ENCODE measurements at places on chromosomes 1 and 21.

GRCh38 chr1:171826973-171827372 lies 14.3 kb upstream of the DNM3 start:
- no peak for DNase-seq

GRCh38 chr1:151820940-151821339 lies 10.7 kb downstream of the RORC start:
- DNase-seq = peak; percentile 91

DNA sequence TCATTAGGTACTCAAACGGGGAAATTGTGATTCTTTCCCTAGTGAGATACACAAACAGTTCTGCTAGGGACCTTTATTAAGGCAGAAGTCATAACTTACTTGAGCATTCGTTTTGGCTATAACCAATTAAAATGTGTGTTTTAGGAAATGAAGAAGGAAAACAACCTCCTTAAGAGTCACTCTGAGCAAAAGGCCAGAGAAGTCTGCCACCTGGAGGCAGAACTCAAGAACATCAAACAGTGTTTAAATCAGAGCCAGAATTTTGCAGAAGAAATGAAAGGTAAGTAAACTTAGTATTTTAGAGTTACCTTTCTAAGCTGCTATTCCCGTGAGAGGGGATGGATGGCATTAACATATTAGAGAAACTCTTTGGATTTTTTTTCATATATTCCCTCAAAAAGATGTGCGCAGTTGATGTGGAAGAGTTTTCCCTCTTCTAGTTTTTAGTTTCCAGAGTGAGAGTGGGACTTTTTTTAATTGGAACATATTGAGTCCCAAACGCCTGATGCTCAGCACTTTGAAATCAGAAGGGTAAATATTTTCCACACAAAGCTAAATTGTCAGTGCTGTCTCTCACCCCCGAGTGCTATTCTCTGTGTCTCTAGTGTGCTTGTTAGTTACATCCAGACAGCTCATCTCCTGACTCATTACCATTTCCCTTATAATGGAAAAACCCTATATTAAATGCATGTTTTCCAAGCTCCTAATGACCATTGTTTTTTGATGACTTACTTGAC lies 34.9 kb downstream of the CENPF start:
- DNase-seq = no peak

- no peak for DNase-seq
Measured at GRCh38 chr1:38125016-38125415, 78.4 kb upstream of the POU3F1 start.

GRCh38 chr1:162573136-162573535 lies 11.6 kb downstream of the UAP1 start:
- no peak for DNase-seq

DNA sequence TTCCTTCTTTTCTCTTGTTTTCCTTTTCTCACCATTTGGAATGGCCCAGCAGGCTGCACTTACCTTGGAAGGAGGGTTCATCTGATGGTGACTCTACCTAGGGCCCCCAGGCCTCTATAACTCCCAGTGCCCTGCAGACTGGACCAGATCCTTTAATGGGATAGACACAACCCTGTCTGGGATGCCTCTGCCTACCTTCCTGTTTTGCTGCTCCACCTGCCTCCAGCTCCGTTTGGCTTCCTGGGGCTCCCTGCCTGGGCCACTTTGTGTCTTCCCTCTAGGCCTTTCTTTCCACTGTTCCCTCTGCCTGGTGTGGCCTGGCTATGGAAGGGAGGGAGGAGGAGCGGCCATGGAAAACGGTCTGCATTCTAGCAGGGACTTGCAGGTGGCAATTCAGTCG lies 7.5 kb downstream of the PCSK9 start:
- DNase-seq = no peak

GRCh38 chr1:29259802-29260441 lies 23.6 kb downstream of the PTPRU start:
- DNase-seq = no peak

DNA sequence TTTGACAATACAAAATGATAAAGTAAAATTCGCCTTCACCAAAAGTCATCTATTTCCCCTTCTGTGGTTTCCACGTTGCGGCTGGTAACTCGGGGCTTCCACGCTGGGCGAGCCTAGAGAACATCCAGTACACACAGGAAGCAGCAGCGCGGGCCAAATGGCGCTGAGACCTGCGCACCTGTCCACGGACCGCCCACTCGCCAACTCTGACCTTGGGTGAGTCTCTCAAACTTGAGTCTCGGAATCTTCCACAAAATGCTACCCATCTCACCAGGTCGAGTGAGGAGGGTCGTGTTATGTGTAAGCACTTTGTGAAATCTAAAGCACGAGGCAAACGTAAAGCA lies 820 bp upstream of the TTF2 start:
- no peak for DNase-seq

DNA sequence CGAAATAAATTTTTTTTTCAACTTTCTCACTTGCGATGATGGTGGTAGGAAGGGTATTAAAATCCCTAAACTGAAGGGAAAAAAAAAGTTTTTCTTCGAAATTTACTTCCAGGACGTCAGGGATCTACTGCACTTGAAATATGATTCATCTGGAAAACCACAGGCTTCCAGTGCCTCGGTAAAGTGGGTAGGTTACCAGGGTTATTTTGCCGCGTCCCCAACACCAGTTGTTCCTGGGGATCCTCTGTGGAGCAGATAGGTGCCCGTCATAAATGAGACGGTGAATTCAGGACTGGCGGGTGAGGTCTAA lies 773 bp downstream of the RABIF start:
- DNase-seq = no peak

GRCh38 chr1:224623310-224623714 lies 7.2 kb downstream of the CNIH3 start:
- no peak for DNase-seq

DNA sequence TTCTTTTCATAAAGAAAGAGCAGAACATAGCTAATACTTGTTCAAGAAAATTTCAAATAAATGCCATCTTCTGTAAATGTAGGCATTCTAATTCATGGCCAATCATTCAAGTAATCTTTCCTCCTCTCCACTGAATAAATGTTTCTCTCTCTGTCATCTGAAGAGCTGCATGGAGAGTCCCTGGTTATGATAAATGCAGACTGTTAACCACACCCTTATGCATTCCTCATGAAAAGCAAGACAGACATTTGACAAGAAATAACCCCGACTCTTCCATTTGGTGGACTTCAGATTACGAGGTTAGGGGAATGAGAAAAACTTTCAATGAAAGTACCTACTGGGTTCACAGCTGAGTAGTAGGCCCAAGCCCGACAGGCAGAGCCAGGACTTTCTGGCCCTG lies 44.7 kb upstream of the SLC19A2 start:
- no peak for DNase-seq

- DNase-seq = no peak
Measured at GRCh38 chr21:38888991-38889561, 83.3 kb downstream of the ETS2 start.

- no peak for DNase-seq
Measured at GRCh38 chr1:110610084-110610483, 3.9 kb upstream of the KCNA2 start.

DNA sequence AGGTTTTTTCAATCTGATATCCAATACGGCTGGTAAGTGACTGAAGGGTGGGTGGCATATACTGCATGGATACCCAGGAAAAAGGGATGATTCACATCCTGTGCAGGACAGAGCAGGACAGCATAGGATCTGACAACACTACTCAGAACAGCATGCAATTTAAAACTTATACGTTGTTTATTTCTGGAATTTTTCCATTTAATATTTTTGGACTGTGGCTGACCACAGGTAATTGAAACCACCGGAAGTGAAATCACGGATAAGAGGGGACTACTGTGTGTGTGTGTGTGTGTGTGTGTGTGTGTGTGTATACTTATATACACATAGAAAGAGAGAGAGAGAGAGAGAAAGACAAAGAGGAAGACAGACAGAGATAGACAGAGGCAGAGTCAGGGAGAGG lies 23.0 kb downstream of the ERICH3 start:
- DNase-seq = no peak

- peak; percentile 22 for DNase-seq
Measured at GRCh38 chr1:63774617-63775417, 1.0 kb downstream of the ROR1 start.

GRCh38 chr1:54152696-54153095 lies at the start of gene CDCP2:
TSS of gene CDCP2 (minus strand) at chr1:54153000. CDS start at chr1:54152922, 78 bp downstream.
- no peak for DNase-seq

DNA sequence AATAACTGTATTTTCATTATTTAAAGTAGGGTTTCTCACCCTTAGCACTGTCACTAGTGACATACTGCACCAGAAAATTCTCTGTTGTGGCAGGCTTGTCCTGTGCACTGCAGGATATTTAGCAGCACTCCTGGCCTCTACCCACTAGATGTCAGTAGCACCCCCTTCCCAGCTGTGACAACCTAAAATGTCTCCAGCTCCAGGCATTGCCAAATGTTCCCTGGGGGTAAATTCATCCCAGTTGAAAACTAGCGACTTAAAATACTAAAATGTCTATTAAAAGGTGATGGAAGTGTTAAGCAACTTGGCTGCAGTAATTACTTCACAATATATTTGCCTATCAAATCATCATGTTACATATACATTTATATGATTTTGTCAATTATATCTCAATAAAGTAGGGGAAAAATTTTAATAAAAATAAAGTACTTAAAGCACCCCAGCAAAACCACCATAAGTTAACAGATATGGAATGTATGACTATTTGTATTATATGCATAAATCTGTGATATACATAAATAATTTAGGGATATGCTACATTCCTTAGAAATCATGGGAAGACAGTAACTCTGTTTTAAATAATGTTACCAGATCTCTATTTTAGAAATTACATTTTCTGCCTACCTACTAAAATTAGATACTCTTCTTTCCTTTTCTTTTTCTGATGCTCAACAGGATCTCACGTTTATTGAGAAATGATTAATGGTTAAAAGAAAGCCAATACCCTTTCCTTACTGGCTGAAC lies 74.6 kb downstream of the ARID4B start:
- DNase-seq = peak; percentile 59

DNA sequence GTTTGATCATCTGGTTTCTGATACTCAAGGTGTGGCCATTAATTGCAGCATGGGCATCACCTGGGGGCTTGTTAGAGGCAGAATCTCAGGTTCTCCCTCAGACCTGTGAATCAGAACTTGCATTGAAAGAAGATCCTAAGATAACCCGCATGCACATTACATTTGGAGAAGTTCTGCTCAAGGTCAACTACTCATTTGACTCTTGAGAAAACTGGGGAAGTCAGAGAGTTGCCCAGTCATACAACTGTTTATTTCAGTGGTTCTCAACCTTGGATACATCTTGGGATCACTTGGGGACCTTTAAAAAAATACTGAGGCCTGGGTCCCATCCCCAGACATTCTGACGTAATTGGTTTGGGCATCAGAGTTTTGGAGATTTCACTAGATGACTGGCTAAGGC lies 30.5 kb downstream of the CAMTA1 start:
- DNase-seq = no peak

DNA sequence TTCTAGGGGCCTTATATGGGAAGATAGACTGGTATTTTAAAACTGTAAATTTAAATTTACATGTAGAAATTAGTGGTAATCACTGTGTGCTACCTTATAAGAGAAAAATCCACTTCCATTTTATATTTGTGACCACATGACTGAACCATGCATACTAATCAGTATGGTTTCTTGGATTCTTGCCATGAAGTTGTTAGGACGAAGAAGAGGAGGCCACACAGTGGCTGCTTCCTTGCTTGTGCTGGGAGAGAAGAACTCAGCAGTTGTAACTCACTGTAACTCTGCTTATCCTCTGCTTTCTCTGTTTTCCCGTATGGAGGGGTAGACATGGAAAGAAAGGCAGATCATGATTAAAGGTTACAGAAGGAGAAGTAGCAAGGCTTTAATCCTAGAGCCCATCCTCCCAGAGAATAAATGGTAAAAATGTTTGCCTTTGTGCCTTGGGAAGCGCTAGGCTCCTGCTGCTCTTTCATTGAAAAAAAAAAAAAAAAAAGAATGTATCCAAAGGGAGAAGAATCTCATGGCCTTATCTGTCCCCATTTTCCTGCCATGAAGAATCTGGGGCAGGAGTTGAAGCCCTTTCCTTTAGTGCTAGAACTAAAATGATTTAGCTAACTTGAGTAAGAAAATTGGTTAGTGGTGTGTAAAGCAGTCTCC lies 32.4 kb downstream of the KCTD3 start:
- no peak for DNase-seq

- DNase-seq = no peak
Measured at GRCh38 chr1:31548534-31548906, 27.8 kb upstream of the TINAGL1 start.

GRCh38 chr1:179883745-179884138 lies 1.7 kb downstream of the TOR1AIP1 start:
- DNase-seq = no peak

- no peak for DNase-seq
Measured at GRCh38 chr1:64975740-64976139, 9.4 kb upstream of the JAK1 start.

DNA sequence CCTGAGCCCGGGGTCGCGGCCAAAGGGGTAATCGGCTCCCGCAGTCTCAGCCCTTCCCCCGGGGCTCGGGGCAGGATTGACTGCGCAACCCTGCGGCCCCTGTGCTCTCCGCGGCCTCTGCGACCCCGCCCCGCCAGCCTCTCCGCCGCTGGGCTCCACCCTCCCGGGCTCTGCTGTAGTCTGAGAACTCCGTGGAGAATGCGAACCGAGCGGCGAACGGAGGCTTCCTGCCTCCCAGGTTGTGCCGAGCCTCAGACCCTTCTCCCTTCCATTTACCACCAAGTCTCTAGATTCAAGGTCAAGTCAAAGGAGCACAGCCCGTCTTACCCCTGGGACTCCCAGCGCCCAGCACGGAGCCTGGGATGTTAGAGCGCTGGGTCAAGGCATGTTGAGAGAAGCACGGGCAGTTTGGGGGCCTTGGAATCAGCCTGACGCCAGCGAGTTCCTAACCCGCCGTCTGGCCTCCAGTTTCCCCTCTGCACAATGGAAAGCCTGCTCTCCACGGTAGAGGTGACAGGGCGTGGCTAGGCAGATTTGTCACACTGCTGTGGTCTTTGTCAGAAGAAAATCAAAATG lies 3.0 kb downstream of the ATP2B4 start:
- DNase-seq = no peak

DNA sequence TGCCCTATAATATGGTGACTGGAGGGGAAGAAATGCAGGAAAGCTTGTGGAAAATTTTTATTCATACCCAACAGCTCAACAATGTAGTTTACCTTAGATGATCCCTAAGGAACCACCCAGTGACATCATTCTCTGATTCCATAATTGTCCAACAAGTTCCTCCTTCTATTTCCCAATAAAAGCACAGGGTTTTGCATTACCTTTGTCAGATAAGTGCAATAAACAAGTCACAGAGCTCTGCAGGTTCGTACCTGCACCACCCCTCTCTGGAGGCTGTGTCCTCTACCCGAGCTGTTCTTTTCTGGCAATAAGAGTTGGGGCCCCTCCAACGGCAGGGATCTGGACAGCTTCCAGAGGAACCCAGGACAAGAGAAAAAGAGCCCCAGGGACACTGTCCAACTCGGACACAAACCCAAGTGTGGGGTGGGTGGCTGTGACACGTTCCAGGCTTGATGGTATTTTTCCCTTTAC lies 38.8 kb downstream of the RCAN1 start:
- no peak for DNase-seq

Data from SK-N-DZ (cell line).